Eye (tissue), 1 donor: ENCODE measurements at places on chromosomes 12 and 14.

GRCh38 chr12:40551466-40551865 is 140.8 kb upstream of the CNTN1 start:
- DNase-seq = no peak

DNA sequence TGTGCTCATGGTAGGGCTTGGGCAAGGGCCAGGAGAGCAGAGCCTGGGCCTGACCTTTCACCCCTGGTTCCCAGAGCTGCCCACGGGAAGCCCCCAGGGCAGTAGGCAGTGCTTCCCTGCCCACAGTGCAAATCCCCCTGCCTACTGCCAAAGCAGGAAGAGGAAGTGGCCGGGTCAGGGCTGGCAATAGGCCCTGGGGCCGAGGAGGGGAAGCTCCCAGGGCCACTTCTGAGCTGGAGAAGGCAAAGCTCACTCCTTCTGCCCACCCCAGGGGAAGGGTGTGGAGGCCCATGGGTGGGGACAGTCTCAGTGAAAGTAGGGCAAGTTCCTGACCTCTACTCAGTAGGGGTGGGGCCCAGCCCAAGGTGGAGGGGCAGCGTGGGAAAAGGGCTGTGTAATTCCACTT is 5.4 kb upstream of the NR4A1 start:
- no peak for DNase-seq

- no peak for DNase-seq
Measured at GRCh38 chr12:101018540-101018939, 191.5 kb downstream of the SLC5A8 start.

DNA sequence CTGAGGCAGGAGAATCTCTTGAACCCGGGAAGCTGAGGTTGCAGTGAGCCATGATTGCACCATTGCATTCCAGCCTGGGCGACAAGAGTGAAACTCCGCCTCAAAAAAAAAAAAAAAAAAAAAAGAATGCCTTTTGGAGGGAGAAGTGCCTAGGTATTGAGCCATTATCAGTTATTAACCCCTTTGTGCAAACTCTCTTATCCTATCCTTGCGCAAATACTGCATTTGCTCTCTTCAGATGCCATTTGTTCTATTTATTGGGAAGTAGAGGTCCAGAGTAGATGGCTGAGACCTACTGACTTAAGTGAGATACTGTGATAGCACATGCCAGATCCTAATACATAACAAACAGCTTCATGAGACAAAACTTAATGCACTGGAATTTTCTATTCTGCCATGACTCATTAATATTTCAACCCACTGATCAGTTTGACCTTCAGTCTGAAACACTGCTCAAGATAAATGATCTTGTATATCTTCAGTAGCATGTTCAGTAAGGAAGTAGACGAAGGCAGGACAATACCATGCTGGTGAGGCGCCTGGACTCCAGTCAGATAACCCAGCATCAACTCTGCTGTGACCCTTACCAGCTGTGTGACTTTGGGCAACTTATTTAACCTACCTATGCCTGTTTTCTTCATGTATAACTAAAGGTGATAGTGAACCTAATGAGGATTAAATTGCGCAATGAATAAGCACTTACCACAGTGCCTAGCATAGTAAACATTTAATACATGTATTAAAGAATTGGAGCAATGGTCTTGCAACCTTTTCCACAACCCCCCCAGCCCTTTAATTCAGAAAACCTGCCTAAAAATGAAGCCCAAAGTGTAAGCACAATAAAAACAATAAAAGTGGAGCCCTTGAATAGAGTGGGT is 5.7 kb upstream of the DNAAF2 start:
- DNase-seq = no peak

GRCh38 chr14:95234426-95234825 is 77.1 kb upstream of the DICER1 start:
- DNase-seq = no peak

GRCh38 chr12:31896514-31897039 is 62.6 kb upstream of the RESF1 start:
- no peak for DNase-seq

GRCh38 chr12:47302111-47302671 is 222.4 kb upstream of the AMIGO2 start:
- no peak for DNase-seq

DNA sequence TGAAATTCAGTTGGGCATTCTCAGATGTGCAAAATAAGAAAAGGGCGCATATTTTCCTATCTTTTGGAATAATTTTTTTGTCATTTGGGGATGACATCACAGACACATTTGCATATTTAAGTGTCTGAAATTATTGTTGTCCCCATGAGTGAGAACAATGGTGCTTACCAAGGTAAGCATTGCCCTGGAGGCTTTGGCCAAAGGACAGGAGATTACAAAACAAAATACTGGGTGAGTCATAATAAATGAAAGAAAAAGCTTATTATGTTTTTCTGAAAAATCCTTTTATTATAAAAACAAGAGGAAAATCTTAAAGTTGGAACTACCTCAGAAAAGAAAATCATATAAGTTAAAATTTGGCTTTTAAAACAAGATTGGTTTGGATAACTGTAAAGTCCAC is 254.9 kb downstream of the BTG1 start:
- no peak for DNase-seq

GRCh38 chr14:103382376-103382775 is 2.8 kb upstream of the MARK3 start:
- DNase-seq = no peak

DNA sequence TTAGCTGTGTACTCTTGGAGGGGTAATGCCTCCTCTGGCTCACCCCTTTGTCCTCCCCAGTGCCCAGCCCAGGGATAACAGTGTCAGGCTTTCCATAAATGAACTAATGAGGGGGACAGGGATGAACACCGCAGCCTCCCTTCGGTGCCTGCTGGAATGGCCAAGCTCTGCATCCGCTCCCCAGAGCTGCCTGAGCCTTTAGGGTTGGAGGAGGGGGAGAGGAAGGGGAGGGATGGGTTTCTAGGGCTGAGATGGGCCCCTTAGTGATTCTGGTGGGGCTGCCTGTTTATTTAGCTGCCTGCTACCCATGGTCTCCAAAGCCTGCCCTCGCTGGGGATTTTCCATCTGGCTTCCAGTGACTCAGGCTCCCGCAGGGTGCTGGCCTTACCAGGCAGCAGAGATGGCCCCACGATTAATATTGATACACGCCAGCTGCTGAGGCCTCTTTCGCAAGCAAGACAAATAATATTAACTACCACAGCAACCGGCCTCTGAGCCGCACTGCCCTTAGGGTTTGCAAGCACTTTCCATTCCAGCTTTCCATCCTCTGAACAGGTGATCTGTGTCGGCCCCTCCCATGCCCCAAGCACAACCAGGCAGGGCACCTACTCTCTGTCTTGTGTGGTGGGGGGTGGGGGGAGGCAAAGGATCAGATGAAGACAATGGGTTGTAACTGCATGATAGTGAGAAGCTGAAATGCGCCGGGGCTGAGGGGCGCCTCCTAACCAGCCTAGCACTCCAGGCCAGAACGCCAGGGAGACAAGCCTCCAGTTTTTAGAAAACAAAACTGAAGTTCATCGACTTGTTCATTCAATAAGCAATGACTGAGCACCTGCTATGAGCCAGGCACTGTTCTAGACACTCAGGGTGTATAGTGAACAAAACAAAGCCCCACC is 56.7 kb downstream of the C14orf132 start:
- peak; percentile 83 for DNase-seq

DNA sequence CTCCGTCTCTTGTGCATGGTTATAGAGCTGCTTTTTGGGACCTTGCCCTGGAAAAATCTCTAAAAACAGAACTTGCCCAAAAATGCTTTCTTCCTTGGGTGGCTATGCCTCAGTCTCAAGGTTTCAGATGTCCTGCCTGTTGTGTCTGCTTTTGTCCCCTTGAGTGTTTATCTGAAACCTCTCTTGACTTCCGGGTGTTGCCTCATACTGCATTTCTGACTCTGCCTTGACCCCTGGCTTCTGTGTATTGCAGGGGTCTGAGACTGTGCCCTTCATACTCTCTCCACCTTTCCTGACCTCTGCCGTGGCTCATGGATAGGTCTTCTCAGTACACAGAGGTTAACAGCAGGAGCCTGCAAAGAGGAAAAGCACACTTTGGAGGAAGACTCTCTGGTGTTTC is 124.8 kb upstream of the NTF3 start:
- no peak for DNase-seq
